ENCODE measurements at places on chromosomes 12 and 14.

DNA sequence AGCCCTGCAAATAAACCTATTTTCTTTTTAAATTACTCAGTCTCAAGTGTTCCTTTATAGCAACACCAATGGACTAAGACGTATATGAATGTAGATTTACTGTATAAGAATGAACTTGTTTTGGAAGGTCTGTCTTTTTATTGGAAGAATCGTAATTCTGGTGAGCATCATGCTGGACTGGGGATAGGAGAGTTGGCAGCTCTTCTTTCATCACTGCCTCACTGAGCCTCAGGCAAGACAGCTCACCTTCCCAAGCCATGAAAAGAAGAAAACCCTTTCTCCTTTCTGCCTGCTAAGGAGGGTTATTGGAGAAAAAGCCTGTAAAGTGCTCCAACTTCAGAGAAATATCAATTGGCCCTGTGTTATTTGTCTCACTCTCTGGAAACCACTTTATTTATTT, 9.1 kb upstream of the RNF34 start:
- H3K27me3 ChIP-seq: no peaks in the 10 kb centered on the region
- H3K4me1 ChIP-seq: peaks cover 2% of the 10 kb centered on the region
- H3K4me3 ChIP-seq: no peak overlapping the region
- H3K27ac ChIP-seq: no peak overlapping the region

DNA sequence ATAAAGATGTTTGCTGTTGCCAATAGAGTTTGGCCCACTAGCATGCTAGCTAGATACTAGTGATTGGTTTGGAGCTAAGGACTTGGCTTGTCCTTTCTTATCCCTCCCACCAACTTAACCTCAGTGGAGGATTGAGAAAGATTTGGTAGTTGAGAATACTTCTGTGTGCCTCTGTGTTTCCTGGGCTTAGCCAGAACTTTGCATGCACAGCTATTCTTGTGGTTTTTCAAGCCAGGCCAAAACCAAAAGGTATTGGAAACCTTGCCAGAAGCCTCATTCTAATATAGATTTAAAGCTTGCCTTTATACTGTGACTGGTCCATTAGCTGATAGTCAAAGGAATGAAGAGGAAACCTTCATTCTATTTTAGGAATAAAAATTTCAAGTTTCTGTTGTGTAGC, 188.5 kb downstream of the CCDC91 start:
- no peak for DNase-seq
- no peaks in the 10 kb centered on the region for H3K36me3 ChIP-seq
- no peaks in the 10 kb centered on the region for H3K27me3 ChIP-seq

- no peaks in the 10 kb centered on the region for H3K4me1 ChIP-seq
- no peaks in the 10 kb centered on the region for H3K27me3 ChIP-seq
- DNase-seq: no peak
- no peak overlapping the region for H3K4me3 ChIP-seq
- peak overlapping the region; percentile 24 for H3K27ac ChIP-seq
Observed at GRCh38 chr12:121568971-121569751, 11.7 kb downstream of the KDM2B start.

DNA sequence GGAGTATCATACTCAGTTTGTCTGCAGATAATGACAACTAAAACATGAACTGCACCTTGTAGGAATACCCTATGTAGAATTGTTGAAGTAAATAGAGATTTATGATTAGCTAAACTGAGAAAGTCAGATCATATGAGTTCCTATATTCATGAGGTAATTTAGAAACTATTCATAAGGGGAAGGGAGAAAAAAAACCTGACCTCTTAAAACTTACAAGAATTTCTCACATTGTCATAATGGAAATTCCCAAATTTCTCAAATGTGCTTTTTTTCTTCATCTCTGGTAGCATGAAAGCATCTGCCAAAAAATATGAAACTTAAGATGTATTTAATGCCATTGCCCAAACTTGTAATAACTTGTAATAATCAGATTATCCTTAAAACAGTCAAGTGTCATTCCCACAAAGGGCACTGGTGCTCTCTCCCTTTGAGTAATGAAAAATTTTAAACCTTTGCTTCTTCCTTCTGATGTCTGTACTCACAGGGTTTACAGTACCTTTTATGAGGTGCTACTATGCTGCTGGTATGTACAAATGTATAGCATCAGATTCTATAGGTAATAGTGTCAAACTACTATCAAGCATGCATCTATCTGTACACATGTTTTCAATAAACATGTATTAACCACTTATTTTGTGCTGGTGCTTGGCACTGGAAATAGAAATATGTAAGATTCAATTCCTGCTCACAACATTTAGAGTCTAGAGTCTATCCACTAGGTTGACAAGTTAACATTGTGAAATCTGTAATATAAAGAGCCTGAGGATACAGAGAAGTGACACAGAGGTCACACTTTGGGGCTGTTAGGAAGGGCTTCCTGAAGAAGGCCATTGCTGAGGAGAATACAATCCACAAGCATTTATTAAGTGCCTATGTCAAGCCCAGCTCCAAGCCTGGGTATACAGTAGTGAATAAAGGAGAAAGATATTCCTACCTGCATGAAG, 17.4 kb upstream of the DRAM1 start:
- no peaks in the 10 kb centered on the region for H3K4me1 ChIP-seq
- no peak for DNase-seq
- H3K27ac ChIP-seq: no peak overlapping the region
- no peak overlapping the region for H3K4me3 ChIP-seq

DNA sequence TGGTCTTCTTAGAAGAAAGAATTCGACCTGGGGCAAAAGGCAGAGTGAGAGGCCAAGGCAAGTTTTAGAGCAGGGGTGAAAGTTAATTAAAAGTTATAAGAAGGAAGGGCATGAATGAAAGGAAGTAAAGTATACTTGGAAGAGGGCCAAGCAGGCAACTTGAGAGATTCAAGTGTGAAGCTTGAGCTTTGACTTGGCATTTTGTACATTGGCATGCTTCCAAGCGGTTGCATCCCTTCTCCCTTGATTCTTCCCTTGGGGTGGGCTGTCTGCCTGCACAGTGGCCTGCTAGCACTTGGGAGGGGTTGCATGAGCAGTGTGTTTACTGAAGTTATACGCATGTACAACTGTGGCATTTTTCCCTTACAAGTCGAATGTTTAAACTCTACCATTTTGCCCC, 74.8 kb upstream of the MGAT4C start:
- no peaks in the 10 kb centered on the region for H3K27me3 ChIP-seq
- H3K4me3 ChIP-seq: no peak overlapping the region
- no peaks in the 10 kb centered on the region for H3K36me3 ChIP-seq

DNA sequence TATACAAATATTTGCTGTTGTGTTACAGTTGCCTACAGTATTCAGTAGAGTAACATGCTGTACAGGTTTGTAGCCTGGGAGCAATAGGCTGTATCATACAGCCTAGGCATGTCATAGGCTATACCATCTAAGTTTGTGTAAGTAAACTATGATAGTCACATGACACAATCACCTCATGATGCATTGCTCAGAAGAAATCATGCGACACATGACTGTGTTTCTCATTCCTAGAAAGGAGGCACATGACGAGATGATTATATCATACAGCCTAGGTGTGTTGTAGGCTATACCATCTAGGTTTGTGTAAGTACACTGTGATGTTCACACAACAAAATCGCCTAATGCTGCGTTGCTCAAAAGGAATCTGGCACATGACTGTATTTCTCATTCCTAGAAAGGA, 31.9 kb downstream of the NOPCHAP1 start:
- peaks cover 2% of the 10 kb centered on the region for H3K4me1 ChIP-seq
- no peak overlapping the region for H3K27ac ChIP-seq
- H3K27me3 ChIP-seq: no peaks in the 10 kb centered on the region
- DNase-seq: no peak
- no peak overlapping the region for H3K4me3 ChIP-seq

- H3K27ac ChIP-seq: no peak overlapping the region
- H3K36me3 ChIP-seq: no peaks in the 10 kb centered on the region
- no peak overlapping the region for H3K4me3 ChIP-seq
- peaks cover 56% of the 10 kb centered on the region for H3K27me3 ChIP-seq
- no peak for DNase-seq
Observed at GRCh38 chr14:95408731-95409476, 89.2 kb upstream of the CLMN start.

All from neuronal stem cell (in vitro differentiated cells).